Gastroesophageal sphincter (tissue), 4 donors: ENCODE measurements at places on chromosomes 1 and 21.

DNA sequence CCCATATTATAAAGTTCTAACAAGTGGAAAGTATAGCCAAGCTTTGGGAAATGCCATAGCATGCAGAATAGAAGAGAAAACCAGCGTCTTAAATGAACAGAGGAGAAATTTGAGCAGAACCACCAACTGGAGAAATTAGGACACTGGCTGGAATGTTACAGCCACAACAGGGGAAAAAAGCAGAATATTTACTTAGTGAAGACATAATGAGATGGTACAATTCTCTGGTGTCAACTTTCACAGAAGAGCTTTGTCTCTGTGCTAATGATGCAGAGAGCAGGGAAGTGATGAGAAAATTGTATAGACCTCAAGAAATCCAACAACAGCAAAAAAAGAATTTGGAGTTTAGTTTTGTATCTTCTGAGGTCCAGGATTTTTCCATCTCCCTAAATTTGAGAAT lies 249.7 kb downstream of the KIF26B start:
- no peak overlapping the region for H3K4me3 ChIP-seq
- H3K27me3 ChIP-seq: no peaks in the 10 kb centered on the region
- H3K27ac ChIP-seq: no peak overlapping the region

GRCh38 chr1:90106311-90106710 lies 111.4 kb downstream of the ZNF326 start:
- H3K36me3 ChIP-seq: no peaks in the 10 kb centered on the region
- ATAC-seq: no peak
- H3K4me3 ChIP-seq: no peak overlapping the region
- no peaks in the 10 kb centered on the region for H3K4me1 ChIP-seq

DNA sequence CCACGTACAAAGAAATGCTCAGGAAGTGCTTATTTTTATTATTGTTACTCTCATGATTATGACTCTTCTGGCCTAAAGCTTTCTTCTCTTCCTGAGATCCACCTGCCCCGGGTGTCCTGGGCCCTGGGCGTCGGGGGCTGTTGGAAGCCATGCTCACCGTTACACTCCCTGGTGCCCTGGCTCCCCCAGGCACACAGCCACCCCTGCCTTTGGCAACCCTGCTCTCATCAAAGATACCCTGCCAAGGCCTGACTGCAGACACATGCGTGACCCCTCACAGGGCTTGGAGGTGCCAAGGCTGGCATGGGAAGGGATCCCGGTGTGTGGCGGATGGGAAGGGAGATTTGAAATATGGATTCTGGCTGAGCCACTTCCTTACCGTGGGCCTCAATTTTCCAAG lies 3.3 kb upstream of the KISS1 start:
- no peaks in the 10 kb centered on the region for H3K36me3 ChIP-seq
- H3K4me3 ChIP-seq: no peak overlapping the region
- peaks cover 86% of the 10 kb centered on the region for H3K27me3 ChIP-seq
- no peaks in the 10 kb centered on the region for H3K4me1 ChIP-seq
- no peak for ATAC-seq

GRCh38 chr1:243748706-243749283 lies 101.2 kb downstream of the AKT3 start:
- no peaks in the 10 kb centered on the region for H3K36me3 ChIP-seq
- ATAC-seq: peak; percentile 75
- peaks cover 3% of the 10 kb centered on the region for H3K4me1 ChIP-seq

DNA sequence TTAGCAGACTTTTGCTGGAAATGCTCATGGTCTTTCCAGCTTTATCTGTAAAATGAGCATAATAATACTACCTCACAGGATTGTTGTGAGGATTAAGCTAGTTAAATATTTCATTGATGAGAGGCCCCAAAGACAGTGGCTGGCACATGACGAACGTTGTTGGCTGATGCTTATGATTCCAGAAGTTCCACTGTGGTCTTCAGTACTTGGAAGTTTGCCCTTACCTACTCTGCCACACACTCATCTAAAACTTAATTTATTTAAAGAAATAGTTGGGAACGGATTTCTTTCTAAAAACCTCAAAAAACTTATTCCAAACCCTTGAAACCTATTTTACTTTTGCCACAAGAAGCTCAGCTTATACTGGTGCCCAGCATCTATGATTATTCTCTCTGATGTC lies 170.7 kb downstream of the DHRS3 start:
- H3K27ac ChIP-seq: peak overlapping the region; percentile 89
- no peak overlapping the region for H3K4me3 ChIP-seq
- ATAC-seq: no peak

GRCh38 chr1:236325567-236325966 lies 43.8 kb upstream of the ERO1B start:
- no peaks in the 10 kb centered on the region for H3K36me3 ChIP-seq
- ATAC-seq: no peak
- no peak overlapping the region for H3K4me3 ChIP-seq

DNA sequence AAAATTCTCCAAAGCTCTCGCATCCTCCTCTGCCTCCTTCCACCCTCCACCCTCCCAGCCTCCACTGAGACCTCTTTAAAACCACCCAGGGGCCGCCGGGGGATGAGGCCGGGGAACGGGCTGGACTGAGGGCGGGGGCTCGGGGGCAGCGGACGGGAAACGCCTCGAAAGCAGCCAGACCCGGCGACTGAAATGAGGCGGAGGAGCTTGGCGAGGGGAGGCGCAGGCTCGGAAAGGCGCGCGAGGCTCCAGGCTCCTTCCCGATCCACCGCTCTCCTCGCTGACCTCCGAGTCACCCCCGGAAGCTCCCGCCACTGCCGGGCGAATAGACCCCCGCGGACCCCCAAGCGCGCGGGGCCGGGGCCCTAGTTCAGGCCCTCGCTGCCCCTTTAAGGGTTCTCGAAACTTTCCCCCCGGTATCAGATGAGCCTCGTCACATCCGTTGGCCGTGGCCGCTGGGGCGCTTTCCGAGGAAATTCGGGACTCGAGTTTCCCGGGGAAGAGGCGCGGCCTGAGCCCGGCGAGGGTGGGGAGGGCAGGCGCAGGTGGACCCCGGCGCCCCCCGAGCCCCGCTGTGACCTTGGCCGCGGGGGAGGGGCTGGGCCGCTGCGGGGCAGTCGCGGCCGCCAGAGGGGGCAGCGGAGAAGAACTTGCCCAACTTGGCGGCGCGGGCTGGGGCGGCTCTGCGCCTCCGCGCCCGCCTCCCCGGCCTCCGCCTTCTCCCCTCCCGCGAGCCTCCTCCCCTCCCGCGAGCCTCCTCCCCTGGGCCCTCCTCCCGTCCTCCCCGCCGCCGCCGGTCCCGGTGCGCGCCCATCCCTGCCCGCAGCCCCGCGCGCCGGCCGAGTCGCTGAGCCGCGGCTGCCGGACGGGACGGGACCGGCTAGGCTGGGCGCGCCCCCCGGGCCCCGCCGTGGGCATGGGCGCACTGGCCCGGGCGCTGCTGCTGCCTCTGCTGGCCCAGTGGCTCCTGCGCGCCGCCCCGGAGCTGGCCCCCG lies at the start of gene BACE2:
BACE2 (plus strand) TSS at position 813 of the 995 bp plus-strand sequence; CDS start at position 917, 104 bp downstream.
- H3K36me3 ChIP-seq: no peaks in the 10 kb centered on the region
- H3K27me3 ChIP-seq: no peaks in the 10 kb centered on the region
- peak; percentile 90 for ATAC-seq
- H3K27ac ChIP-seq: peak within 1 kb of the TSS; percentile 97

- no peak overlapping the region for H3K4me3 ChIP-seq
- peaks cover 27% of the 10 kb centered on the region for H3K4me1 ChIP-seq
These were observed 499.4 kb downstream of the NPHP4 start for GRCh38 chr1:5492846-5493245.

- H3K4me1 ChIP-seq: no peaks in the 10 kb centered on the region
- H3K4me3 ChIP-seq: no peak overlapping the region
- no peak for ATAC-seq
- H3K36me3 ChIP-seq: peaks cover 64% of the 10 kb centered on the region
- no peaks in the 10 kb centered on the region for H3K27me3 ChIP-seq
These were observed 28.7 kb downstream of the NBPF3 start for GRCh38 chr1:21468599-21468998.

DNA sequence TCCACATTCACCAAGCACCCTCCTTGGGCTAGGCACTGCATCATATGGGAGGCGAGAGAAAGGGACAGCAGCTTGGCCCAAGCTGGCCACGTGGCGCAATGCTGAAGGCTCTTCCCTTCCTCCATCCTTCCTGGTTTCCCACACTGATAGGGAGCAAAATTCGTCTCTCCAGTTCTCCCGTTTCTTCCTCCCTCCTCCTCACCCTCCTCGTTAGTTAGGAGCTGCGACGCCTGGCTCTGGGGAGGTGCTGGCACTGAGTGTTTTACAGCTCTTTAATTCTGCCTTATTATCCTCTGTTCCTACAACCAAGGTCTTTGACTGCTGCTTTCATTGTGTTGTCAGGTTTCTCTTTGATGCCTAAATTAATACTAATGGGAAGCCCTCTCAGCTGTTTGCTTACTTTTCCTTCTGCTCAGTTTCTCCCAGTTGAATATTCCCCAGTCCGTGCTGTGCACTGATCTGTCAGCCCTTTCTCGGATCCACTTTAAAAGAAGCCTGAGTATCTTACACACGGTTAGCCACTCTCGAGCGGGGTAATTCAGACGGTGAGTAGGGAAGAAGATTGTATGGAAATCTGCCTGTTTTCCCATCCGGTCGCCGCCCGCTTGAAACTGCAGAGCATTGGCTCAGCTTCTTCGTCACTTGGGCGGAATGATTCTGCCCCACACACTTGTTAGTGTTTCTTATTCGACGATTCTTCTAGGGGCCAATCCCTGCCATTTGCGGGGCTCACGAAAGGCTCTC lies 56.2 kb upstream of the SMYD2 start:
- peak; percentile 19 for ATAC-seq
- H3K4me1 ChIP-seq: peaks cover 13% of the 10 kb centered on the region
- no peak overlapping the region for H3K27ac ChIP-seq
- no peaks in the 10 kb centered on the region for H3K36me3 ChIP-seq
- peaks cover 19% of the 10 kb centered on the region for H3K27me3 ChIP-seq

DNA sequence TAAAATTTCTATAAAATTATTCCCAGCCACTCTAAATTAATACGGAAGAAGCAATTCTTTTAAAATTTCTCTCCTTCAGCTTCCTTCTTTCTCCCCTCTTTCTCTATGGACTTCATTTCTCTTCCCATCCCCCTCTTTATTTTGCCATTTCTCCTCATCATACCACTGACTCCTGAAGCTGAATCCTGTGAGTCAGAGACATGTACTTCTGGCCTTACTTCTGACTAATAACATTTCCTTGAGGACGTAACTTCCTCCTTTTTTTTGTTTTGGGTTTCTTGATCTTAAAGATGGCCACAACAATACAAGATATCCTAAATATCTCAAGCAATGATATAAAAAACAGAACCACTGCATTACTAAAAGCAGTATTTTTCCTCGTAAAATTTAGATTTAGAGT lies 63.6 kb upstream of the DENND1B start:
- H3K4me1 ChIP-seq: no peaks in the 10 kb centered on the region
- ATAC-seq: no peak
- H3K27ac ChIP-seq: no peak overlapping the region
- no peaks in the 10 kb centered on the region for H3K27me3 ChIP-seq
